ELF-1 (cell line): ENCODE measurements at places on chromosomes 6 and 20.

- no peak for DNase-seq
Observed at GRCh38 chr6:22765015-22765414, 195.6 kb downstream of the HDGFL1 start.

- DNase-seq: no peak
Observed at GRCh38 chr20:62025394-62025793, 40.3 kb downstream of the TAF4 start.

DNA sequence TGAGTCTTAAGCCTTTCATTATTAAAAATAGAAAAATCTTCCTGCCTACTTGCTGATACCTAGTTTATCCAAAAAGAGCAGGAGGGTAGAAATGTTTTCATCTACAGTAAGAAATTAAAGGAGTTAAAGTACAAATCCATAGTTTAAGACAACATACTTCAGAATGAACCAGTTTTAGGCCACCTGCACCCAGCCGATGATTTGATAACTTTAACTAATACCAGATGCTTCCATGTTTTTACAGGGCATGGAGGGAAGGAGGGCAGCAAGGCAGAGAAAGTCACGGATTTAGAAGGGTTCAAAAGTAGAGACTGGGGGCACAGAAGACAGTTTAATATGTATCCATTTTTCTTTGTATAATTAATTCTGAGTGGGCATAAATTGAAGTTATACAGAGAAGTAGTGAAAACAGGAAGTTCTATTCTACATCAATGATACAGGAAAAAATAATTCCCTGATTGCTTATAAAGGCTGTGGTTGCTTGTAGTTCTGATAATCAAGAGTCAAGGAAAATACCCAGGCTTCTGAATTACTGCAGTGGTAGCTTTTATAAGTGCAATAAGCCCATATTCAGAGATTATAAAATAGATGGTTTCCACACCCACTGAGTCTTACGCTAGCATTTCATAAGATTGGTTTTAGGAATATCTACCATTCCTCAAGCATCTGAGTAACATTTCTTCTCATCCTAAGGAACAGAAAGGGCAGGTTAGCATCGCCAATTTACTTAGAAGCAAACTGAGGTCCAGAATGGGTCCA is 72.0 kb downstream of the GMDS start:
- DNase-seq: no peak

DNA sequence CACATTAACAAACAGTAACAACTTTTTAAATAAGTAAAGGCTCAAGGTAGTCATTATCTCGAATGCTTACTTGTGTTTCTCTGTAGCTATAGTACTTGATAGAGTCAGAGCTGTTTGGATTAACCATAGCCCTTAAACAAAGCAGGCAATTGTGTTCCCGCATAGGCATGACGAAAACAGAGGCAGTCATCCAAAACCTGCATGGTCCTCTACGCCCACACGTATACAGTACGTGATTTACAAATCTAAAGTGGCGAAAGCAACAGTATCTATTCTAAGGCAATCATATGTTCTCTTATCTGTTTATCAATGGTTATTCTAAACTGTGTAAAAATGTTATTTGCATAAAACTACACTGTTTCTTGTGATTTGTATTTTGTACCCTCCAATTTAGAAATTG is 31.8 kb downstream of the HFE start:
- no peak for DNase-seq

DNA sequence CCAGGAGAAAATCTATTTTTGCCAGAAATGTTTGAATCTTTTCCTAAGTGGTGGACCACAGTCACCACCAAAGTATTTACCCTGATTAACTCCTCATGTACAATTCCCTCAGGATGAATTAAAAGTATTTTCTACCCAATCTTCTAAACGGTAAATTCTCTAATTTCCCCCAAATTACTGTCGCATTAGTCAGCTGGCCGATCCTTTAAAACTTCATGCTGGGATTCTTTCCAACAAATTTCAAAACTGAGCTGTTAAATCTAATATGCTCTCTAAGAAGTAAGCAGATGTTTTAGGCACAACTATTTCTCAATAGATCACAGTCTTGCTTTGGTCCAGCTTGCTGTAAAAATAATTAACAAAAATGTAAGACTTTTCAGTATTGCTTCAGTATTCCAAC is 447.2 kb downstream of the FRK start:
- DNase-seq: no peak

DNA sequence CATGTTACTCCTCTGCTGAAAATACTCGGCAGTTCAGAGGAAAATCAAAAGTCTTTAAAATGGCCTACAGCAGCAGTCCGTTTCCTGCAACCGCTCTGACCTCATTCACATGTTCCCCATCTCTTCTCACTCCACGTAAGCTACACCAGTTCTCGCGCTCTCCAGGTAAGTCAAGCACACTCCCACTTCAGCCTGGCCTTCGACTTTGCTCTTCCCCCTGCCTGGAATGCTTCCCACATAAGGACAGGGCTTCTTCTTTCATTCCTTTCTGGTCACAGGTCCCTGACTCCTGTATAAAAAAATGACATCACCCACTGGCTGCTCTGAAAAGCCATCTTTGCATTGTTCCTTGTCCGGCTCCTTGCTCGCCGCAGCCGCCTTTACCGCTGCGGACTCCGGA is 42.7 kb downstream of the MGME1 start:
- peak; percentile 23 for DNase-seq

- DNase-seq: no peak
Observed at GRCh38 chr20:20594171-20594530, 118.3 kb downstream of the RALGAPA2 start.

DNA sequence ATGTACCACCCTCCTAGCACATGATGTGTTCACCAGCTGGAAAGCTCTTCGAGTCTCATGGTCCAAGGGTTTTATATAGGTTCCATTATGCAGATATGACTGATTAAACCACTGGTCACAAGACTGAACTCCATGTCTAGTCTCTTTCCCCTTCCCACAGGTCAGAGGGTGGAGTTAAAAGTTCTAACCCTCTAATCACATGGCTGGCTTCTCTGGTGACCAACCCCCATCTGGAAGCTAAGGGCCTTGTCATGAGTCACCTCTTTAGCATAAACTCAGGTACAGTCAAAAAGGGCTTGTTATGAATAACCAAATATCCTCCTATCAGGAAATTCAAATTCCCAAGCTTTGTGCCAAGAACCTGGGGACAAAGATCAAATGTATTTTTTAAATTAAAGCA is 52.0 kb upstream of the KLHL31 start:
- no peak for DNase-seq

GRCh38 chr6:132021552-132022375 is 70.6 kb upstream of the CCN2 start:
- no peak for DNase-seq

DNA sequence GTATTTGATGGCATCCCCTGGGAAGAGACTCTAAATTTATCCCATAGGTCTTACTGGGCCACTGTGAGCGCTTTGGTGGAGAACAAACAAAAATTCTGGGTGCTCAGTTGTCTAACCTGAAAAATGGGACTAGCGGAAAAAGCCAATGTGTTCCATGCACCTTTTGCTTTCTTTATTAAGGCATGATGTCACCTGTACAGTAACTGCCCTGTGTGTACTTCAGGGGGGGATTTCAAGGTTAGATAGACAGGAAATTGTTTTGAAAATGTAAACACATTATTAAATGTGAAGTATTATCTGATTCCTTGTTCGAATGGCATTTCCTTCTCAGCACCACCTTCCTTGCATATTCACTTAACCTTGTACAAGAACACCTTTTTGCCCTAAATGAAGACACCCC is 1.2 kb upstream of the EDN1 start:
- DNase-seq: no peak

- no peak for DNase-seq
Observed at GRCh38 chr6:154228521-154228905, 128.1 kb downstream of the IPCEF1 start.

- peak; percentile 92 for DNase-seq
Observed at GRCh38 chr6:90296341-90297114, at the start of gene BACH2. Gene BACH2, minus strand, starts transcription at chr6:90296843. Its CDS starts 287,999 bp downstream, at chr6:90008844.

GRCh38 chr20:54692168-54692887 is 216.9 kb downstream of the DOK5 start:
- no peak for DNase-seq

GRCh38 chr6:25381077-25381476 is 101.9 kb downstream of the CARMIL1 start:
- no peak for DNase-seq

GRCh38 chr6:52415917-52416628 is 4.1 kb upstream of the EFHC1 start:
- no peak for DNase-seq

GRCh38 chr6:112044856-112045255 is 9.0 kb upstream of the CCN6 start:
- no peak for DNase-seq

GRCh38 chr6:130838951-130839350 is 11.7 kb downstream of the SMLR1 start:
- DNase-seq: no peak

- DNase-seq: peak; percentile 58
Observed at GRCh38 chr20:62953839-62954703, 1.6 kb downstream of the SLC17A9 start.

- DNase-seq: no peak
Observed at GRCh38 chr6:79584332-79584731, 46.8 kb upstream of the SH3BGRL2 start.

- no peak for DNase-seq
Observed at GRCh38 chr6:9405369-9405768, 970.0 kb upstream of the SLC35B3 start.

DNA sequence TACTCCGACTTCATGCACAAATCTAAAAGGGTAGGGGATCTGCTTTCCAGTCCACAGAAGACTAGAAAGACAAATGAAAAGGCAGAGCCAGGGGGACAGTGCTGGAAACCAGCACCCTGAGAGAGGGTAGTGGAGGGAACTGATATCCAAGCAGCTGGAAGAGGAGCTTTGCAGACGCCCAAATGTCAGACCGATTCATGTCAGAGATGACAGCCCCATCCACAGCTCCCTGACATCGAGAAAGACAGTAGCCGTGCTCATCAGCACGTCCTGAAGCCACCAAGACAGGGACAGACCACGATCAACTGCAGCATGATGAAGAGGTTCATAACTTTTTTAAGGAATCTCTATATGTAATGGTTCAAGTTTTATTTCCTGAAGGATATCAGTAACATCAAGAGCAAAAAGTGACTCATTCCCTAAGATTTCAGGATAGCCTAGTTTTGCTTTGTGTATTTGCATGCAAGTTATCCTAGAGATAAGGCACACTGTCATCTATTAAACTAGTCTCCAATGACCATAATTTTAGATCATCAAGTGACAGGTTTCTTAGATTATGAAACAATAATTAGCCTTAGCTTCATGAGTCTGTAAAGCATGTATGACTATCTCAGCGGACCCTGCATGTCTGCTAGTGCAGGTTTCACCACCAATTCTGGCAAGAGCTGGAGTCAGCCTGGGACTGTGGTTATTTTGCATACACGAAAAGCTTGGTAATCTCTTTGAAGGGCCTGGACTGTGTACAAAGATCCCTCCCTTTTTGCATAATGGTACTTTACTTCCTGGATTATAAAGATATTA is 43.0 kb downstream of the PRDM1 start:
- no peak for DNase-seq

- no peak for DNase-seq
Observed at GRCh38 chr20:18886756-18887155, 73.2 kb downstream of the SCP2D1 start.

DNA sequence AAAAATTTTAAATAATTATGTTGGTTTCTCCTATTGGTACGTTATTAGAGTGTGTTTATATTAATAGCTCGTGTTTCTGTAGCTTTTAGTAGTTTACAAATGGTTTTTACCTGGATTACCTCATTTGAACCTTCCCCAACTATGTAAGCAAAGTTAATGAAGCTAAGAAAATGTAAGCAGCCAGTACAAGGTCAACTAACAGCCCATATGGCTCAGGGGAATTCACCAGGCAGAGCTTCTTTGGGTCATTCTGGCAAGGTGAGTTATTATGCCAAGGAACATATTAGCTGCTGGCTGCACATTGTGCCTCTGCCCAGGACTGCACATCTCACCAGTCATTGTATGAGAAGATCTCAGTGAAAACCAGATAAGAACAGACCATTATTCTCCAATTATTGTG is 27.0 kb upstream of the MARCKS start:
- DNase-seq: no peak

- DNase-seq: no peak
Observed at GRCh38 chr6:389143-389542, 2.4 kb upstream of the IRF4 start.

DNA sequence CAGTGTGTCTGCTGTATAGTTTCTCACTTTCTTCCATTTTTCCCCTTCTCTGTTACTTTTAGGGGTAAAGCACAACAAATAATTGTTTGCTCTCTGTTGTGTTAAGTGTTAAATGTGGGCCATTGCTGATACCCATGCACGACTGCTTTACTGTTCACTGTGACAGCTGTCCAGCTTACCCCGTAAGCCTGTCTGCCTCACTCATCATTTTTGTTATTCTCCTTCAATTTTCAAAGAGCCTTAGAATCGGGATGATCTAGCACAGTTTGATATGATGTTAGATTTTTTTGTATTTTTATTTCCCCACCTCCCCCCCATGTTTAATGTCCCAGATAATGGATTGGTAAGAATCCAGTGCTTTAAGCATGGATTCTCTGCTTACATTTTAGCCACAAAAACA is 41.2 kb upstream of the MLIP start:
- no peak for DNase-seq

DNA sequence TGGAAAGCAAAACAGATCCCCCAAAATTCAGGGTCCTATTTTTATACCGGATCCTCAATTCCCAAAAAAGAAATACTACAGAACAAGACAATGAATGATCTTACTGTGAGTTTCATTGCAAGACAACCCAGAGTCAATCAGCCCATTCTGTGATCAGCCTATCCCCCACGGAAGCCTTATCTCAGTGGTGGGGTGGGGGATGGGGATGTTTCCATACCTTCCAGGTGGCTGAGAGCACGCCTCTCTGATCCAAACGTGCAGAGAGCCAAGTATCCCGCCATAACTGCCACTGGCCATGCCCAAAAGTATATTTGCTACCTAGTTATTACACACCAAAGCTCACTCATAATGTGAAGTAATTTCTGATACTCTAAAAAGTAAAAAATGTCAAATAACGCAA is 15.1 kb downstream of the WFDC2 start:
- DNase-seq: no peak

- peak; percentile 70 for DNase-seq
Observed at GRCh38 chr6:157905590-157906342, 75.9 kb upstream of the SYNJ2 start.

GRCh38 chr20:8424010-8424409 is 291.9 kb downstream of the PLCB1 start:
- DNase-seq: no peak

GRCh38 chr6:166625356-166625755 is 1.7 kb downstream of the RPS6KA2 start:
- no peak for DNase-seq

DNA sequence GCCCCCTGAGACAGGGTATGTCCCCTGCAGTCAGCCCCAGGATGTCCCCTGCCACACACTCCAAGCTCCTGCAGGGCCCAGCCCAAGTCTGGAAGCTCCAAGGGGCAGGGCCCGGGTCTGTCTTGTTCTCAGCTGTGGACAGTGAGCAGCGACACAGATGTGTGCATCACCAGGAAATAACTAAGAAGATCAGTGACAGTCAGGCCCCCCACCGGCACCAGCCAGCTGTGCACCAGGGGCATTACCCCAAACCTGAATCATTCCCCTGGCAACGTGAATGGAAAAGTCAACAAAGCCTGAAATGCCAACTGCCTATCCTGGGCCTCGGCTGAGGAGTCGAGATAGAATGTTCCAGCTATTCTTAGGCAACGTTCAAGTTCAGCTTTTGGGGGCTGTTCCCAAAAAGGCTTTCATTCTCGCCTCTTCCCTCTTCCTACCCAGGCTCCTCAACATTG is 105.0 kb downstream of the PREX1 start:
- DNase-seq: no peak
